ENCODE measurements at places on chromosomes 12 and 14.

DNA sequence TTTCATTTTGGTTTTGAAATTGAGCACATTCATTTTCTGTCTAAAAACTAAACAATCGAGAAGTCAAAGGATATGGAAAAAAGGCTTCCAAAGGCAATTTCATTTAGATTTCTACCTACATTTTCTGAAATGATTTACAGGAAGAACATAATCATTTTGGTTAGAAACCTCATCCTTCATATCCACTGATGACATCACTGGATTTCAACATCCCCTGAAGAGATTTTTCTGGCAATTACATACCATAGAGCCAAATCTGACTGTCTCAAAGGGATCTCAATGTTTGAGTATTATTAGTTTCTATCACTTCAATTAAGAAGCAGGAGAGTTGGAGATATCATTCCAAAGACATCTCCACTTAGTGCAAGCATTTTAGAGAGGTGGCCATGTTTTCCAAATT is 137.8 kb downstream of the TTC7B start:
- DNase-seq: no peak

DNA sequence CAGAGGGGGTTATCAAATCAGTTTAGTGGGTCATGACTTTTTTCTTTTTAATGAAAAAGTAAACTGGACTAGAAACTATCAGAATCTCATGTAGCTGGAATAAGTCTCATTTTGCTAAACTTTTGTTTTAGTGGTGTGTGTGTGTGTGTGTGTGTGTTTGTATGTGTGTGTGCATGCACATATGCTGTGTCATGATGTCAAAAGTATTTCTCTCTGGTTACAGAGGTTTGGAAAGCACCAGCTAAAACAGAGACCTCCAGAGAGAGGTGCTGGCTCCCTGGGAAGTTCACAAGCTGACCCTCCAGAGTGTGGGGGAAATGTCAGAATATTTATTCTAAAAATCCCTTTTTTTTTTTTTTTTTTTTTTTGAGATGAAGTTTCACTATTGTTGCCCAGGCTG is 114.7 kb downstream of the LGMN start:
- no peak for DNase-seq

GRCh38 chr14:53016491-53016890 is 65.6 kb upstream of the FERMT2 start:
- DNase-seq: no peak

DNA sequence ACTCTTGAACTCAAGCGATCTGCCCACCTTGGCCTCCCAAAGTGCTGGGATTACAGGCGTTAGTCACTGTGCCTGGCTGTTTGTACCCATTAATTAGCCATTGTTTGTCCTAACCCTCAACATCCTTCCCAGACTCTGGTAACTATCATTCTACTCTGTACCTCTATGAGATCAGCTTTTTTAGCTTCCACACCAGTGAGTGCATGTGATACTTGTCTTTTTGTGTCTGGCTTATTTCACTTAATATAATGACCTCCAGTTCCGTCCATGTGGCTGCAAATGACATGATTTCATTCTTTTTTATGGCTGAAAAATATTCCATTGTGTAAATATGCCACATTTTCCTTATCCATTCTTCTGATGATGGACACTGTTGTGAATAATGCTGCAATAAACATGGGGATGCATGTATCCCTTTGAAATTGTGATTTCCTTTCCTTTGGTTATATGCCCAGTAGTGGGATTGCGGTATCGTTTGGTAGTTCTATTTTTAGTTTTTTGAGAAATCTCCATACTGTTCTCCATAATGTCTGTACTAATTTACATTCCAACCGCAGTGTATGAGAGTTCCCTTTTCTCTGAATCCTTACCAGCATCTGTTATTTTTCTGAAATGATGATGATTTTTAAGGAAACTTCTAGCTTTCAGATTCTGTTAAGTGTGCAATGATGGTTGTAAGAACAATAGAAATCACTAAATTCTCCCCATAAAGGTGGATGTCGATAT is 6.7 kb upstream of the PPP4R3A start:
- no peak for DNase-seq

- no peak for DNase-seq
Measured at GRCh38 chr14:102323102-102323501, 3.6 kb downstream of the ZNF839 start.

DNA sequence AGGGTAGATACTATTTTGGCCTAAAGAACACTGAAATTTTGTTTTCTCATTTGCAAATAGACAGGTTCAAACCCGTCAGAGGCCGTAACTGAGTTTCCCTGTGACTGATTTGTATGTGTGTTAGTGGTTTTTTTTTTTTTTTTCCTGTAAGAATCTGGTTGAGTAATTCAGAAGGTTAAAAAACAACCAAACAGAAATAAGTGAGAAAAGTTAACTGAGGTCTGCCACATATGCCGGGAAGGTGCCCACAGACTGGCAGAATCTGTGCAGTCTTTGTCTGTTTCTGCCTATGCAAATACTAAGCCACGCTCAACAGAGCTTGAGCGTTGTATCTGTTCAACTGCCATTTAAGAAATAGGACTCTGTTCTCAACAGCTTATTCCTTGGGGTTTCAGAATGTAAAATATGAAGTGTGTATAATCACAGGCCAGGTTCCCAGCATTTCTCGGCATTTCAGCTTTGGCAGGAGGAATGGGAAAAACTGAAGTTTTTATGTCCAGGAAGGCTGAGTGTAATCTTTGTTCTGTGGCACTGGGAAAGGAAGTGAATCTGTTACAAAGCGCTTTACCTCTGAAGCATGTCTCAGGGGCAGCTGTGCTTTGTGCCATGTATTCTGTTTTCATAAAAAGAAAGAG is 181.9 kb downstream of the PRKCH start:
- peak; percentile 48 for DNase-seq

- DNase-seq: peak; percentile 83
Measured at GRCh38 chr12:6944381-6945186, 762 bp downstream of the C12orf57 start.

DNA sequence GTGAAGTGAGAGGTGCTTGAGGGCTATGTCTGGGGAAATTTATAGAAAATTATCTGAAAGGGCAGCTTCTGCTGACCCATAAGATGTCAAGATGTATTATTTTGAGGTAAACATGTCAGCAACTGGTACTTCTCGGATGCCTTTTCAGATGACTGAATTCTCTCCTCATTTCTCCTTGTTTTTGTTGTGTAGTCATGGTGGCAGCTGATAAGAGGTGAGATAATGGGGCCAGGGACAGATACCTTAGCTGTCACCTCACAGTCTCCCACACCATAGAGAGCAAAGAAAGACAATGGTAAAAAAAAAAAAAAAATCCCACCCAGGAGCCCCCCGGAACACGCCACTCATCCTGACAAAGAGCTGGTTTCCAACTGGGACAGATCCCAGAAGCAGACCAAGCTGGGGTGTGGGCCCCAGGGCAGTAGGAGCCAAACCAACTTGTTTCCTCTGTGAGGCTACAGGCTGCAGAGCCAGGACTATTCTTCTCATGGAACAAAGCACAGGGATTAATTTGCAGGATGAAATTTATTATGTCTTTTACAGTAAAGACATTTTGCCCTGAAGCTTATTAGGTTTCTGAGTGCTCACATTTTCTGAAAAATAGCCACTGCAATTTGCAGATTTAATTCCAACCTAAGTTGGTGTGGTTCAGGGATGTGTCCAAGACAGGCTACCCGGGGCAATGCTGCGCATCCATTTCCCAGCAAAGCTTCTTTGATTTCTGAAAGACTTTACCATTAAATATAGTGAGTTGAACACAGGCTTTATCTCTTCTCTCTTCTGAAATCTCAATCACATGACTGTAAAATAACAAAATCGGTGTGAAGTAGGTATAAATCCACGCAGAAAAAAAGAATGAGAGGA is 52.2 kb downstream of the NDUFA12 start:
- no peak for DNase-seq

- no peak for DNase-seq
Measured at GRCh38 chr12:4569261-4569660, 7.3 kb downstream of the DYRK4 start.

GRCh38 chr12:119998471-119999245 is 9.6 kb downstream of the BICDL1 start:
- no peak for DNase-seq

- no peak for DNase-seq
Measured at GRCh38 chr14:76640923-76641395, 120.3 kb upstream of the VASH1 start.

GRCh38 chr12:16012117-16012516 is 101.0 kb downstream of the DERA start:
- no peak for DNase-seq

- DNase-seq: no peak
Measured at GRCh38 chr14:91341334-91341733, 76.3 kb downstream of the CCDC88C start.

GRCh38 chr12:91744597-91744996 is 401.0 kb downstream of the BTG1 start:
- DNase-seq: no peak

- no peak for DNase-seq
Measured at GRCh38 chr12:44227616-44228015, 391.7 kb downstream of the TMEM117 start.

GRCh38 chr12:25725470-25725869 is 172.4 kb upstream of the LMNTD1 start:
- no peak for DNase-seq

- no peak for DNase-seq
Measured at GRCh38 chr14:99402950-99403349, 77.7 kb downstream of the SETD3 start.

DNA sequence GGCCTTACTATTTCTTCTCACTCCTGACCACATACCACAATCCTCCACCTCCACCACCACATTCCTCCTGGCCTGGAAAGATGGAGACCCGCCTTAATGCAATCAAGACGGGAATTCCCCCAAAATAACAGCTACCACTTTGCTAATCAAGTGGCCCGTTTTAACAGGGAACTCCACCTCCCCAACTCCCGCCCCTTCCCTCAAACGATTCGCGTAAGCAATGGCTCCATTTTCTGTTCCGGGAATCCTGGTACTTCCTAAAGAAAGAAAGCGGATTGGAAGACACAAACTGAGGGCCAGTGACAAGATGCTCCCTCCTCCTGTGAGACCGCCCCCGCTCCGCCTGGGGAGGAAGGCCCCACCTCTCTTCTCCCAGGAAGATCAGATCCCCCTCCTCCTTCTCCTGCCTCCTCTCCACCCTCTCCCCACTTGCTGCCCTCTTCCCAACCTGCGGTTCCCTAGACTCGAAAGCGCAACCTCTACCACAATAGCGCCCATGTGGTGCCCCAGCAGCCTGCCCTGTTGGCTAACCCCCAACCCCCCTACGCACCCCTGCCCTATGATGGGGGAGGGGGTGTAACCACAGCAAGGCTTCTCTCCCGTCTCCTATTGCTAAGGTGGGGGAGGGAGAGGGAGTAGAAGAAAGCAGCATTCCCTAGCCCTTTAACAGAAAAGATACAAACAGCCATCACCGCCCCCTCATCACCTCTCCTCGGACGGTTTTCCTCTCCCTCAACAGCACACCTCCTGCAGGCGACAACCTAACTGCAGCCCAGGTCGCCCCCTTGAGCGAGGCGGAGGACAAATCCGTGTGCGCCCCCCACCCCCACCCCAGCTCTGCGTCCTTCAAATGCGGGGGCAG is 777 bp downstream of the ARF3 start:
- DNase-seq: no peak

- DNase-seq: no peak
Measured at GRCh38 chr14:101808020-101808641, 46.6 kb downstream of the PPP2R5C start.

Data from activated naive CD4-positive, alpha-beta T cell (primary cell).